CD4-positive, alpha-beta T cell treated with Interleukin-17A for 1 hour (primary cell): ENCODE measurements at places on chromosomes 12 and 14.

DNA sequence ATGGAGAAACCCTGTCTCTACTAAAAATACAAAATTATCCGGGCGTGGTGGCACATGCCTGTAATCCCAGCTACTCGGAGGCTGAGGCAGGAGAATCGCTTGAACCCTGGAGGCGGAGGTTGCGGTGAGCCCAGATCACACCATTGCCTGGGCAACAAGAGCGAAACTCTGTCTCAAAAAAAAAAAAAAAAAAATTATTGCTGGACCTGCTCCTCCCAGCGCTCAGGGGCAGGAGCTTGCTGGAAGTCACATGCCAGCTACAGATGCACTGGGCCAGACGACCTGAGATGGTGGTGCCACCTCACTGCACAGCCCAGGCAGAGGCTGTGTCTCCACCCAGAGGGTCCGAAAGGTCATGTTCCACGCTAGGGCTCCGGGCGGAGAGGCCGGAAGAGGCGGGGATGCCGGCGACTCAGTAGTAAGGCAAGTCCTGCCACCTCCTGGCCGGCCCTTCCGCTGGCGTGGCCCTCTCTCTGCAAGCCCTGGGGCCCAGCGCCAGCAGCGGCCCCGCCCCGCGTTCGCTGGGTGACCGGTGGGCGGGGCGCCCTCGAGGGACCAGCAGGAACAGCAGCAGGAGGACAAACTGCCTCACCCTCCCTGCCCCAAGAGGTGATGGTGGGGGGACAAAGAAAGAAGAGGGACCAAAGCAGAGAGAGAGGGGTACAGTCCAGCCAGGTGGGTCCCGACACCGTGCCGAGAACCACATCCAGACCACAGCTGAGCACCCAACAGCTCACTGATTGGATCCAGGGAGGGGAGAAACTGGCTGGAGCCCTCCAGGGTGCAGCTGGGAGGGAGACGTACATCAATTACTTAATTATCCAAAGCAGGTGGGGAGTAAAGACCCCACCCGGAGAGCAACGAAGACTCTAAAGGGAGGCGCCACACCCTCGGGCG lies 3.6 kb upstream of the RHOF start:
- no peak for DNase-seq

GRCh38 chr12:46669720-46670119 lies 156.1 kb downstream of the SLC38A4 start:
- no peak for DNase-seq

DNA sequence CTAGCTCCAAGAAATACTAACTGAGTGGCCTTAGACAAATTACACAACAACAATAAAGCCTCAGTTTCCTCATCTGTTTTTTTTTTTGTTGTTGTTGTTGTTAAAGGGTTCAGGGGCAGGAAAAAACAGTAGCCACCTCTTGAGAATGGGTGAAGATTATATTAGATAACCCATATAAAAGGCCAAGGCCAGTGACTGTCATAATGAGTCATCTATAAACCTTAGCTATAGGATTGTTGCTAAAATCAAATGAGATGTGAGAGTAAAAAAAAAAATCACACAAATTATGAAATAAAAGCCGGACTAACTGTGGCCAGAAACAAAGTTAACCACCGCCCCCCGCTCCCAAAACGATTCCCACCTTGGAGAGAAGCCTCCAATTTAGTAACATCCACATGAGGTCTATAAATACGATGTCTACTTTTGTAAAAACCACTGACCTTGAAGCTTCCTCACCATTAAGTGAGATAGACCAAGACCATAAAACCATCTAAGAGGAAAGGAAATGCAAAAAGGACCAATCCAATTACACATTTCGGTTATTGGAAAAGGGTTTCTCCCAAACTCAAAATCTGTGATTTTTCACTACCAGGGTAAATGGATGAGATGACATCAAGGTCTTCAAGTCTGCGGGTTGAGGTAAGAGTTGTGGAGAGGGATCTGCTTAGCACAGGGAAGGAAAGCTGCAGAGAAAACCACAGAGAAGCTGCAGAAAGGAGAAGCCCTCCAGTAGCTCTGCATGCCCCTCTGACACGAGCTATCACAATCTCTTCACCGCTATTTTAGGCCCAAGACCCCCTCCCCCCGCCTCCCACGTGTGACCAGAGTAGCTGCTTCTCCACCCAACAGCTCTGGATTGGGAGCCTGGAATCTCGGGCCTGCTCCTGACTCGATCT lies 1.0 kb downstream of the NAA25 start:
- DNase-seq = peak; percentile 17

GRCh38 chr14:75513911-75514672 lies 8.2 kb upstream of the BATF start:
- DNase-seq = peak; percentile 68

- no peak for DNase-seq
Observed at GRCh38 chr14:77099425-77100167, 1.5 kb downstream of the CIPC start.

- no peak for DNase-seq
Observed at GRCh38 chr12:113740699-113741098, 225.4 kb downstream of the RBM19 start.

GRCh38 chr12:19938031-19938430 lies 430.3 kb upstream of the PDE3A start:
- DNase-seq = no peak

- DNase-seq = no peak
Observed at GRCh38 chr14:31207287-31207754, 272 bp downstream of the HECTD1 start.

- DNase-seq = no peak
Observed at GRCh38 chr14:31118892-31119291, 88.7 kb downstream of the HECTD1 start.

DNA sequence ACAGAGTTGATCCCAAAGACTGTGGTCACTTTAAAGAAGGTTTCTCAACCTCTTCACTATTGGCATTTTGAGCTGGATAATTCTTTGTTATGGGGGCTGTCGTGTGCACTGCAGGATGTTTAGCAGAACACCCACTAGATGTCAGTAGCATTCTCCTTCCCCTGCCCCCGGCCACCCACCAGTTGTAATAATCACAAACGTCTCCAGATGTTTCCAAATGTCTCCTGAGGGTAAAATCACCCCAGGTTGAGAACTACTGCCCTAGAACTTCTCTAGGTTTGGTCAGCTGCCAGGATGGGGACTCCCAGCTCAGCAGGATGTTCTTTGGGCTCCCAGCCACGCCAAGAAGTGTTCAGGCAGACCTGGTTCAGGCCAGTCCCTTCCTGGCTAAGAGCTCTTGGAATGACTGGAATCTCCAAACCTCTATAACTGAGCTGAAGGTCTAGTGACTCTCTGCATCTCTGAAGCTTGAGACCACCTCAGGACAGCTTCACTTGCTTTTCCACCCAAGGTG lies 12.5 kb upstream of the AJUBA start:
- DNase-seq = peak; percentile 49

GRCh38 chr12:26156201-26156871 lies 31.5 kb upstream of the BHLHE41 start:
- no peak for DNase-seq

DNA sequence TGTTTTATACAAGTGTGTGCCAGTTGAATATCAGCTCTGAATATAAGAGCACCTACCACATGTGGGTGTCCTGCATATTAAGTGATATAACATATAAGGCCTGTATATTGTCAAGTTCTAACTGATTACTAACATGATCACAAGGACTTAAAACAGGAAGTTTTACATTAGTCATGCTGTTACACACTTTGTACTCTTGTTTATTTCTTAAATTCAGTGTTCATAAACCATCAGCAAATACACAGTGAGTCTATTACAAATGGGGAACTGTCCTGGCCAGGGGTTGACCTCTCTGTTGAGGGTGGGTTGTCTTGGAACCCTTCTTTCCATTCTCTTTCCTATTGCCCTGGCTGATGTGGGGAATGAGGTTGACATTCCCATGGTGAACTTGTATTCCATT lies 19.1 kb downstream of the HELB start:
- DNase-seq = no peak

DNA sequence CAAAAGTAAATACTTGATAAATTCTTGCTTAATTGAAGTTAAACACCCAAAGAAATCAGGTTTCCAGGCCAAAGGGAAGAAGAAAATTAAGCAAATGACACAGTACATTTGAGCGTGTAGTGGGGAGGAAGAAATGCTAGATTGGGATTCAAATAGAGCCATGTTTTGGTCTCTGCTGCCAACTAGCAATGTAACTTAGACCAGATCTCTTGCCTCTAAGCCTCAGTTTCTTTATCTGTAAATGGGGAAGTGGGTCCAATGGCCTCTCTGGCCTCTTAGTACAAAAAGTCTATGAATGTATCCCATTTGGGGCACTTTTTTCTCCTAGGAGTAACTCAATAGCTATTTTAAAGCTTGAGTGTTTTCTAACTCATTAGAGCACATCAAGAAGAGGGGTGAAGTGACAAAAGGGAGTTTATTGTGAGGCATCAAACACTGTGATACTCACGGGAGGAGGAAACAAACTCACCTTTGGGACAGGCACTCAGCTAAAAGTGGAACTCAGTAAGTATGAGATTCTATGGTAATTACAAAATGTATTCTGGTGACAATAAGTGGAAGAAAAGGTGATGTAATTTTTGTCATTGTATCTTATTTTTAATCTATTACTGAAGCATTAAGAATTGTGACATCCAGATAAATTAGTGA lies 55.8 kb downstream of the DAD1 start:
- DNase-seq = no peak

GRCh38 chr14:39102265-39102968 lies 618 bp downstream of the SEC23A start:
- DNase-seq = peak; percentile 30

GRCh38 chr12:117148642-117149041 lies 41.6 kb downstream of the FBXO21 start:
- DNase-seq = no peak

GRCh38 chr12:31655208-31655607 lies 4.3 kb upstream of the ETFBKMT start:
- DNase-seq = no peak

DNA sequence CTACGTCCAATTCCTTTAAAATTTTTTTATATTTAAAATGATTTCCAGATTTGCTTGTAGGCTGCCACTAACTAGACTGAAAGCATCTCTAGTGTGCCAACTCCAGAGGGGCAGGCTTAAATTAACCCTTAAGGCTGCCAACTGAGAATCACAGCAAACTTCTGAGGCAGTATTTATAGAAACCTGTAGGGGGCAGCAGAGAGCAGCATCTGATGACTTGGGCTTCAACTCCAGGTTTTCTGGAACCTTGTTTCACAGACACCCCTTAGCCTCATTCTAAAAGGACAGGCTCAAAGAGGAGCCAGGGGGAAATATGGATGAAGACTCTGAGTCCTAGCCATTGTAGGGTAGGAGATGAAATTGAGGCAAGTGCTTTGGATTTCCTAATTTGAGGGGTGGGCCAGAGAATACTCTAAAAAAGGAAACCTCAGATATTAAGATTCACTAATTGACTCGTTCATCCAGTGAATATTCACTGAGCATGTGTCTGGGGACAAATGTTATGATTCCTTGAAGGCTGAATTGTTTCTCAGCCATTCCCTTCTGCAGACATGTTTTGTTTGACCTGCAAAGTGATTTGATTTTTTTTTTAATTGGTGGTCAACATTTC lies 63.3 kb upstream of the HSPB8 start:
- peak; percentile 14 for DNase-seq
